HFF-Myc (cell line): ENCODE measurements at places on chromosomes 12 and 14.

GRCh38 chr14:75667099-75667765, 6.2 kb downstream of the TTLL5 start:
- DNase-seq = no peak

GRCh38 chr12:123389560-123390351, 5.8 kb downstream of the KMT5A start:
- no peak for DNase-seq

- no peak for DNase-seq
Observed at GRCh38 chr12:109764776-109765445, 51.3 kb downstream of the FAM222A start.

- DNase-seq = peak; percentile 56
Observed at GRCh38 chr14:95545515-95546168, 10.8 kb downstream of the GLRX5 start.

- DNase-seq = no peak
Observed at GRCh38 chr14:54627219-54627539, 60.3 kb downstream of the SAMD4A start.

- peak; percentile 79 for DNase-seq
Observed at GRCh38 chr12:79547735-79548609, 142.8 kb downstream of the PAWR start.

- no peak for DNase-seq
Observed at GRCh38 chr12:46230983-46231382, 37.9 kb downstream of the SLC38A1 start.

DNA sequence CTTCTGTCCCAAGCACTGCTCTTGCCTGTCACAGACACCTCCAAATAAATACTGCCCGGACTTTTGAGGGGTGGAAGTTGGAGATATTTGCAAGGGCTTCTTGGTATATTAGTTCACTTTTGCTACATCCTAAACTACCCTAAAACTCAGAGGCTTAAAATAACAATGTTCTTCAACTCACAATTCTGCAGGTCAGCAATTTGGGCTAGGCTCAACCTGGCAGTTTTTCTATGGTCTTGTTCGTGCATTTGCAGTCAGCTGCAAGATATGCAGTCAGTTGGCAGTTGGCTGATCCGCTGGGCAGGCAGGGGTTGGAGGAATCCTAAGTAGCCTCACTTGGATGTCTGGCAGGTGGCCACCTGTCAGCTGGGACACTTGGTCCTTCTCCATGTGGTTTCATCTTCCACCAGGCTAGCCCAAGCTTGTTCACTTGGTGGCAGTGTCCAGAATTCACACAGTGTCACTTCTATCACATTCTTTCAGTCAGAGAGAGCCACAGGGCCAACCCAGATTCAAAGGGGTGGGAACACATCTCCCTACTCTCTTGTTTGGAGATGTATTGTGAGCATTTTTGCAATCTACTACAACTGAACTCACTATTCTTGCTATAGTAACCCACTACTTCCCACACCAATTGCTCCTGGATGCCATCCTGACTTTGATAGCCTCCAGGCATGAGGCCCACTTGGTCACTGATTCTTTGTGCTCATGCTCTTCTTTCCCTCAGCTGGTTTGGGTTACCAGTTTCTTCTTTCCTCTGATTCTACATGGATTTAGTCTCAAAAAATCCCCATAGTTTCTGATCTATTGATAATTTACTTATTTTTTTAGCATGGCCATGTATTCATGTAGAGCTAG, 27.8 kb upstream of the CAPRIN2 start:
- DNase-seq = no peak

- DNase-seq = no peak
Observed at GRCh38 chr12:13390381-13390861, 193.9 kb downstream of the EMP1 start.

- no peak for DNase-seq
Observed at GRCh38 chr12:105921872-105922669, 216.7 kb downstream of the NUAK1 start.

- DNase-seq = no peak
Observed at GRCh38 chr12:23356927-23357708, 592.4 kb downstream of the SOX5 start.

DNA sequence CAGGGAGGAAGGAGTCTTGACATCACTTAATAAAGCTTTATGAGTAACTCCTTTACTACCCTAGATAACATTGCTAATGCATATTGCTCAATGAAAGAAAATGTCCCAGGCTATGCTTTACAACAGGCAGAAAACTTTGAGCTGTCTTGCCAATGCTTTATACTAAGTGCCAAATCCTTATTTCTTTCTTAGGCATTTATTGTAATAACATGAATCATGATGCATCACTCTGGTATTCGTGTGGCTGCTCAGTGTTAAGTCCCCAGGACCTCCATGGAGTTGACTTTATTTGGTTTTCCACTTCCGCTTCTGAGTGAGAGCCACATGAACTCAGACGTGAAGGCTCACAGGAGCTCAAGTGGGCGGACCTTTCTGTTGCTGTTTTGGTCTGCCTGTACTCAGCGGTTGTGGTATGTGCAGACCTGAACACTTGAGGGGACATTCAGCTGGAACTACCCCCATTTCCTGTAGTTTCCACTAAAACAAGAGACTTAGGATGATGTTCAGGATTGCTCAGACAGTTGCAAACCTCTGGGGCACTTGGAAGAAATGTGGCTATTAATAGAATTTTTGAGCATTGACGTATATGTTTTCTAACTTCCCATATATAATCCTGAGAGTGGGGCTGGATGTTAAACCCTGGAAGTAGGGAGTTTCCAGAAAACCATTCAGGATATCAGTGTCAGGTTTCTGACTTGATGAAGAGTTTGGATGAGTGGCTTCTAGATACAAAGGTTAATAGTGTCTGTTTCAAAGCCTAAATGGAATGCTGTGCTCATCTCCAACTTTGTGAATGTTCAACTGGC, 258.6 kb downstream of the MSRB3 start:
- DNase-seq = peak; percentile 99

- peak; percentile 25 for DNase-seq
Observed at GRCh38 chr12:31005944-31006361, 67.7 kb upstream of the DDX11 start.

DNA sequence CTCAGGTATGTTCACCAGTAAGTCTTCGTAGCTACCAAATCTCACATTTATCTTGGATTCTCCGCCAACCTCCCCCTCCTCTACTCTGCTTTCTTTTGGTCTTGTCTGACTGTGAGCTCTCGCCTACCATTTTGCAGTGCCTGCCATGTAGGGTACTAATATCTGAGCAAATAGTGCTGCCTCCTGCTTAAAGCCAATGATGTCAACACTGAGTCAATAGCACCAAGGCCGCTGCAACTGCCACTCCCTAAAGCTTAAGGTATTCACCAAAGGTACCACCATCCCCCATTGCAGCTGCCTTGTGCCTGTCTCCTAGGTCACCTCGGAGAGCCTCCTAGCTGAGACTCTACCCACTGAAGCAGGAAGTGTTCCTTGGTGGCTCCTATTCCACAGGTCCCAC, 114.8 kb upstream of the FUT8 start:
- no peak for DNase-seq

DNA sequence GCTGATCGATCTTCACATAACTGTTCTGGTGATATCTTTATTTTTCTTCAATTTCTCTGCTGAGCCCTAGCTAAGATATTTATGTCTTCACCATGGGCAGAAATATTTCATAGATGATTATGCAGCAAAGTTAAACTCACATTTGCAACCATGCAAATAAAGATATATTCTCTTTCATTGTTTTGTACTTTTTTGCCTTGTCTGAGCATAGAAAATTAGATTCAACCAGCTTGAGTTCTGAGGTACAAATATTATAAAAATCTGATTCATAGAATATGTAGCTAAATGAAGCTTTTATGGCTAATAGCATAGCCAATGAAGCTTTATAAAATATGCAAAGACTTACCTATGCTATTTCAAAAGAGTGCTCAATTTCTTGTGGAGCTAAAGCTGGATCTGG, at the start of gene TAS2R13:
Gene TAS2R13 (minus strand): TSS at position 101 of the 400 bp plus-strand sequence. CDS start 264 bp downstream, outside the sequence.
- no peak for DNase-seq

DNA sequence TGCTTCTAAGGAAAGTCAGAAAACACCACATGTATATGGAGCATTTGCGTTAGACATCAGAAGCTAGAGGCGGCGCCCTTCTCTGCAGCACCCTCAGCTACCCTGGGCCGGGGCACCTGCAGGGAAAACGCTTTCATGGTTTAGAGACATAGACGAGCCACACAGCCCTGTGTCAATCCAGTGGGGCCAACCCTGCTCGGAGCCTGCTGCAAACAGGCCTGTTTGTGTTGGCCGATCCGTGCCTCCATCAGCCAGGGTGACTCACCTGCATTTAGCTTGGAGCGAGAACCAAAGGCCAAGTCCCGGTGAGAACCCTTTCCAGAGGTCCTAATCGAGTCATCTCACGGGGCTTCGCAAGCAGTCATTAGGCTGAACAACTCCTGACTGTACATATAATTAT, 19.5 kb upstream of the FZD10 start:
- DNase-seq = no peak

DNA sequence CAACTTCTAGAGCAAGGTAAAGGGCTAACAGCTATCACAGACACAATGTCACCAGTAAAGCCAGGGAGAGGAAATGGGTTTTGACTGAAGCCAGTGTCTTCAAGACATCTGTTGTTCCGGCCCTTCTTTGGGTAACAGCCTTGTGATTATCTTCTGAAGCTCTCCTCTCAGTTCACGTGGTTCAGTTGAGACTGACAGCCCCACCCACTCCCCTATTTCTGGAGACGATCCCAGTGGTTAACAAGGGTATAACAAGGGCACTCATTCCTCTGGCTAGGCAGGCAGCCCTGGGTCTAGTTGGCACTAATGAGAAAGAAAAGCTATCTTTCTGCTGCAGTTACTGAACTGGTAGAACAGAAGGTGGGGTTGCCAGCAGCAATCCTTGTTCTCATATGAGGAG, 6.9 kb downstream of the GNPTAB start:
- peak; percentile 24 for DNase-seq

DNA sequence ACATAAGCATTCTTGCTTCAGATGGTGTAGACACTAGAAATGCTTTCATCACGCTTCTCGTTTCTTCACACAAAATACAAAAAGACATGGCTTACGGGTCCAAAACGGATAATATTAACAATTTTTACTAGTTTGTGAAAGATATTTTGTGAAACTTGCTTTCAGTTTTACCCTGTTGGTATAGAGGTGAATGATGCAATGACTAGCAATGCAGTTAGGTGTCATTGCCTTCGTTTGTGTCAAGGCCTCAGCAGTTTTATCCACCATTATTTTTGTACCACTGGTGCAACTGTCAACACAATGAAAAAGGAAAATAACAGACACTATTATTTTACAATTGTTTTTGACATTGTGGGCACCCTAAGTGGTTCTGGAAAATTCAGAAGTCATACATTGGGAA, 323.0 kb downstream of the FLRT2 start:
- DNase-seq = no peak

DNA sequence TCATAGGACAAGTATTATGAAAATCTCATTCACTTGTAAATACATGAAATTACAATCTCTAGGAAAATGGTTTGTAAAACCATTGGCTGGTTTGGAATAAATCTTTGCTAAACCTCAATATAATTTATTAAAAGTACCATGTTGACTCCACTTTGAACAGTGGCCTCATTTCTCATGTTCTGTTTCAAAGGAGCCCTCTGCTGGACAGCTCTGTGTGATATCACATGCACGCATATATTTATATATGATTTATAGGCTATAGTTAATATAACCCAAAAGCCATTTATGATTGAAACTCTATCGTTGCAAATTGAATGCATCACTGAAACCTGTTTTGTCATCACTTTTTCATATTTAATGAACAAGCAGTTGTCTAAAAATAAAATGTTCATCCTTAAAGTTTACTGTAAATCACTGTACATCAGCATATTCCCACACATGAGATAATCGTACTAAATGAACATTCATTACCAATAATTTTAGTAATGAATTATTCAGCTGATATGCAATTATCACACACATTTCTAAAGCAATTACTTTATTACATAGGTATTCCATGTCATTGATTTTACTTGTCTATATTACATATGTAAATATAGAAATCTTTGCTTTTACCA, 493.8 kb downstream of the NPAS3 start:
- DNase-seq = no peak

- no peak for DNase-seq
Observed at GRCh38 chr12:51395283-51396230, 4.4 kb upstream of the GALNT6 start.

DNA sequence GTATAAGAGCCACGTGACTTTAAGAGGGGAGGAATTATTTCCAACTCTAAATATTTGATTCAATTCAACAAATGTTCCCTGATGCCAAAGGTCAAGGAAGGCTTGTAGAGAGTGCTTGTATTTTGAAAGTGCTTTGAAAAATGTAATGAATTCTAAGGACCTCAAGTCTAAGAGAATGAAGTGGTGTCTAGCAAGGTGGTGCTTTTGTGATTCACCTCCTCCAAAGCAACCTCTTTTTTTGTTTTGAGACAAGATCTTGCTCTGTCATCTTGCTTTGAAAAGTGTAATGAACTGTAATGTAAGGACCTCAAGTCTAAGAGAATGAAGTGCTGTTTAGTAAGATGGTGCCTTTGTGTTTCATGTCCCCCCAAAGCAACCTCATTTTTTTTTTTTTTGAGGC, 13.7 kb downstream of the AK7 start:
- DNase-seq = no peak

DNA sequence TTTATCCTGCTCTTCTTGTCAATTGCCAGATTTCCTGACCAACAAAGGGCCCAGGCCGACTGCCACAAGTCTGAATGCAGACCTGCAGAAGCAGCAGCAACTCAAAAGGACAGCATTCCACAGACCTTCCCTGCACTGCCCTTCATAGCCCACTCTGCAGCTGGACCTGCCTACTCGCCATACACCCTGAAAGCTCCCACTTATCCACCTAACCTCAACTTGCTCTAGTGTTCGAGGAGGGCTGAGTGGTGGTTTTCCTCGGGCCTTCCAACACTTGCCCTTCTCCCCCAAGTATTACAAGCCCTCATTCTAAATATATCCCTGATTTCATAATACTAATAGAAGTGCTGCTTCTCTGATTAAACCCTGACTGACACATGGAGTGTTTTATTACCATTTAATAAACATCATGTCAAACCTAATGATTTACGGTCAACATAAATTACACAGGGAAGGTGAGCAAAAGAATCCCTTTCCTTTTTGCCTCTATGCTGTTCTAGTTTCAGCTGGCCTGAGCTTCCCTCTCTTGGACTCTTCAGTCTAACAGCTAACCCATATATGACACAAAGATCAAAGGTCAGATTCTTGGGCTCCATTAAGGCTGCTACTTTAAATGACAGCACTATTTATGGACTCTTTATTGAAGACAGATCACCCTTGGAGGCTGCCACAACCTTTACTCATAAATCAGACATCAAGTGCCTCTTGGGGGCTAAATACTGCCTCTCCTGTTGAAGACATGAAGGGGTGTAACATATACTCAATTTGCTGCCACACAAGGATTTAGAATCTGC, 1546.9 kb upstream of the TMEM132C start:
- no peak for DNase-seq
